Fibroblast of upper back skin (primary cell): ENCODE measurements at places on chromosomes 1 and 21.

DNA sequence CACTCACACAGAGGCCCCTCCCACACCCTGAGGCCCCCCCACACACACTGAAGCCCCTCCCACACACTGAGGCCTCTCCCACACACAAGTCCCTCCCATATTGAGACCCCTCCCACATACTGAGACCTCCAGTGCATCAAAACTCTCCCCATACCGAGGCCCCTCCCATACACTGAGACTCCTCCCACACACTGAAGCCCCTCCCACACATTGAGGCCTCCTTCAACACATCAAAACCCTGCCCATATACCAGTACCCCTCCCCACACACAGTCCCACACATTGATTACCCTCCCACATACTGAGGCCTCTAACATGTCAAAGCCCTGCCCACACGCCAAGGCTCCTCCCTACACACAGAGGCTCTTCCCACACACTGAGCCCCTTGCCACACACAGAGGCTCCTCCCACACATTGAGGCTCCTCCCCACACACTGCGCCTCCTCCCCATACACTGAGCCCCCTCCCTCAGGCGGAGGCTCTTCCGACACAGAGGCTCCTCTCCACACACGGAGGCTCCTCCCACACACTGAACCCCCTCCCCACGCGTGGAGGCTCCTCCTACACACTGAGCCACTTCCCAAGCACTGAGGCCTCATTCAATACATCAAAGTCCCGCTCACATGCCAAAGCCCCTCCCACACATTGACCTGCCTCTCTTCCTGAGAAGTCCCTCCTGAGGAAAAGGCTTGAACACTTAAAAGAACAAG is 392.3 kb downstream of the CAMTA1 start:
- no peak for DNase-seq

DNA sequence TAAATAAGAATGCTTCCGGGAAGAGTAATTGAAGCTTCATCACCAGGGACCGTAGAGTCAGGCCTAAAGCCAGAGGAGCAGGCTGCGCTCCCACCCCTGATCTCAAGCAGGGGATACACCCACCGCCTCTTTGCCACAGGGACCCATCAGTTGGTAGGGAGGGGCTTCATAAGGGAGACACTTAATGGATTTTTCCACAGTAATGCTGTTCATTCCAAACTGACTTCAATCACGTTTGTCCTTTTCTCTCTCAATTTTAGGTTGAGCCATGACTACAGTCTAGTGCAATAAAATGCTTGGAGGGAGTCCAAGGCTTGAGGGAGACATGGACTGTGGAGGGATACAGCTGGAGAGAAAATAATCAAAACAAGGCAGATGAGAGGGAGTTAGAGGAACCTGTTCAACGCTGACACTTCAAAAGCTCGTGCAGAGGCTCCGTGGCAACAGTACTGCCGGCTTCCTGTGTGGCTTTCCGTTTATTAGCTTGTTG is 111.5 kb downstream of the SEC16B start:
- DNase-seq = peak; percentile 76

DNA sequence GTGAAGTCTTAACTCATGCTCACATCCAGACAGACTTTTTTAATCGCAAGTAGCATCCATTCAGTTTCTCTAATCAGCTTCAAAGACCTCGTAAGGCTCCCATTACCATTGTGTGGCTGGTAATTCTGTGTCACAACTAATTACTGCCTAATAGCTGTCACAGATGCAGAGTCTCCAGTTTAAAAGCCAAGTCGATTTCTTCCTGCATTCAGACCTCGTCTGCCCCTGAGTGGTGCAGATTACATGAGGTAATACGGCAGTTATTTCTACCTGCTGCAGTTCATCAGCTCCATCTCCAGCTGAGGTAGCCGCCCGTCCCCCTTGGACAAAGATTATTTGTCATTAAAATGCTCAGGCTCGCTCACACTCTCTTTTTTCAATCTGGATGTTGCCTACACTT is 34.4 kb upstream of the OLIG2 start:
- DNase-seq = no peak

DNA sequence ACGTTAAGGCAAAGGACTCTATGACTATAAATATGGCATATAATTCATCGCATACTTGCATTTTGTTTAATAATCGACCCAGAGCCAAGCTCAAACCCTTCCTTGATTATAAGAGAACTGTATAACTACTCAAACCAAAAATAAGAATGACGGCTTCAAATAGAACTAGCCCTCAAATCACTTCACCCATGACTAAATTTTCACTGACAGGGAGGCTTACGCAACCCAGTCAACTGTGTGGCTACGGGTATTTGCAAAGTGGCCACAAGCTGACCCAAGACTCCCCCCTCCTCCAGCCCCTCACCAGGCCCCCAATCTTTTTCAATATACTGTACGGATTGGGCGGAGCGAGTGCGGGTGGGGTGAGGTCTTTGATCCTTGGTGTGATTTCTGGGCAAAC is 268.3 kb downstream of the ASTN1 start:
- DNase-seq = no peak

GRCh38 chr1:201640624-201641023 is 101.7 kb downstream of the NAV1 start:
- peak; percentile 84 for DNase-seq

DNA sequence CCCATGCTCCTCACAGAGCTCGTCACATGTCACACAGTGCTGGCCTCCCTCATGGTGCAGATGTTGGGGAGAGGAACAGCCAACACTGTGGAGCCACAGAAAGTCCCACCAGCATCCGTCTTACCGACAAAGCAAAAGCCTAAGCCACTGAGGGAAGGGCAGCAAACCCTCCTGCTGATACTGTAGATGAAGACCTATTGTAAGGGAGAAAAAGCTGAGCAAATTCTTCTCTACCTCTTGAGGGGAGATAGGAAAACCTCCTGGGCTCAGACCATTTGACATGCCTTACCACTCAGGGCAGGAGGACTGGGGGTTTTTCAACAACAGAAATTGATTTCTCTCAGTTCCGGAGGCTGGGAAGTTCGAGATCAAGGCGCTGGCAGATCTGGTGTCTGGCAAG is 95.9 kb downstream of the WDR64 start:
- no peak for DNase-seq

- DNase-seq = no peak
Observed at GRCh38 chr1:7886405-7886745, 33.5 kb upstream of the UTS2 start.

- peak; percentile 56 for DNase-seq
Observed at GRCh38 chr21:43740497-43741156, 21.7 kb downstream of the PDXK start.

DNA sequence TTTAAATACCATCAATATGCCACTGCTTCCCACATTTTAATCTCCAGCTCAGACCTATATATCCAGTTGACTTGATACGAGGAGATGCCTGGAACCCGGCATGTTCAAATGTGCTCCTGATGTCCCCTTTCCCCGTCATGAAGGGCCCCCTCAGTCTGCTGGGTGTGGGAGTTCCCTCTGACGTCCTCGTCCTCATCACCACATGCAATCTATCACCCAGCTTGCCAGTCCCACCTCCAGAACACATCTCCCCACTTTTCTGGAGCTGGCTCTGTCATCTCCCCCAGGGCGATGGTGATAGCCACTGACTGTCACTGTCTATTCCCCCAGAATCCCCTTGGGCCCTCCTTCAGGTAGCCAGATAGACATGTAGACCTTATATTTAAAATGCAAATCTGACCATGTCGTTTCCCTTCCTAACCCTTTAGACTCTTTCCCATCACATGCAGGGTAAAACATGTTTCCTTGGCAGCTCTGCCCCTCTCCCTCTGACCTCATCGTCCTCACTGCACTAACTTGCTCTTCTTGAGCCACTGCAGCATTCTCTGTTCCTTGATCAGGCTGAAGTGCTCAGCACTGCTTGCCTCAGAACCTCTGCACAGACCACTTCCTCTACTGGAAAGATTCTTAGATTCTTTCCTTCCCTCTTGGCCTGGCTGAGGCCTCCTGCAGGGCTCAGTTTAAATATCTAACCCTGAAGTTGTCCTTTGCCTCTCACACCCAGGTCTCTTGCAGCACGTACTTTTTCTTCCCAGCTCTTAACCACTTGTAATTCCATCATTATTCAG is 7.4 kb downstream of the AZIN2 start:
- DNase-seq = peak; percentile 28

DNA sequence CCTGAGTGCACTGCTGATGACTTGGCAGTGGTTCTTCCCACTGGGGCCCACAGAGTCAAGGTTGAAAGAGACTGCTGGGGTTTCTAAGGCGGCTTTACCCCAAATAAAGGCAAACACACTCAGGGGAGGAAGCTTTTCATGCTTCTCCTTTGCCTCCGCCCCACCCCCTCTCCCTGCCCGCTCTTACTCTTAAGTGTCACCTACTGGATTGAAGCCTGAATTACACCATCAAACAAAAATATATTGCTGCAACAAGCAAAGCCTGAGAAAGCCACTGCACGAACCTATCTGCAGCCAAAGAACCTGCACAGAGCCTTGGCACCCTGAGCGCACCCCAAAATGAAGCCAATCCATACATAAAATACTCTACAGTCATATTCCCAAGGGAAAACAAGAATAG is 63.1 kb downstream of the PTGFR start:
- DNase-seq = no peak

- peak; percentile 4 for DNase-seq
Observed at GRCh38 chr1:78464449-78464891, 26.3 kb upstream of the PTGFR start.

- no peak for DNase-seq
Observed at GRCh38 chr1:87202922-87203655, 125.6 kb upstream of the LMO4 start.

GRCh38 chr1:45001011-45001481 is 10.1 kb downstream of the HECTD3 start:
- DNase-seq = no peak

DNA sequence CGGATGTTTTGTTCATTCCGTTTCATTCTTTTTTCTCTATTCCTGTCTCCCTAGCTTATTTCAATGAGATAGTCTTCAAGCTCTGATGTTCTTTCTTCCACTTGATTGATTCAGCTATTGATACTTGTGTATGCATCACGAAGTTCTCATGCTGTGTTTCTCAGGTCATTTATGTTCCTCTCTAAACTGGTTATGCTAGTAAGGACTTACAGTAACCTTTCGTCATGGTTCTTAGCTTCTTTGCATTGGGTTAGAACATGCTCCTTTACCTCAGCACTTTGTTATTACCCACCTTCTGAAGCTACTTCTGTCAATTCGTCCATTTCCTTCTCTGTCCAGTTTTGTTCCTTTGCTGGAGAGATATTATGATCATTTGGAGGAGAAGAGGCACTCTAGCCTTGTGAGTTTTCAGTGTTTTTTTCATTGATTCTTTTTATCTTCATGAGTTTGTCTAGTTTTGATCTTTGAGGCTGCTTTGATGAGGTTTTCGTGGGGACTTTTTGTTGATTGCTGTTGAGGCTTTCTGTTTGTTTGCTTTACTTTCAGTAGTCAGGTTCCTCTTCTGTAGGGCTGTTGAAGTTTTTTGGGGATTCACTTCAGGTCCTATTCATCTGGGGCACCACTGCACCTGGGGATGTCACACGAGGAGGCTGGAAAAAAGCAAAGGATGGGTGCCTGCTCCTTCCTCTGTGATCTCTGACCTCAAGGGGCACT is 496.9 kb upstream of the LRRC7 start:
- DNase-seq = no peak

GRCh38 chr1:39427912-39428311 is 63.5 kb upstream of the BMP8A start:
- DNase-seq = no peak

DNA sequence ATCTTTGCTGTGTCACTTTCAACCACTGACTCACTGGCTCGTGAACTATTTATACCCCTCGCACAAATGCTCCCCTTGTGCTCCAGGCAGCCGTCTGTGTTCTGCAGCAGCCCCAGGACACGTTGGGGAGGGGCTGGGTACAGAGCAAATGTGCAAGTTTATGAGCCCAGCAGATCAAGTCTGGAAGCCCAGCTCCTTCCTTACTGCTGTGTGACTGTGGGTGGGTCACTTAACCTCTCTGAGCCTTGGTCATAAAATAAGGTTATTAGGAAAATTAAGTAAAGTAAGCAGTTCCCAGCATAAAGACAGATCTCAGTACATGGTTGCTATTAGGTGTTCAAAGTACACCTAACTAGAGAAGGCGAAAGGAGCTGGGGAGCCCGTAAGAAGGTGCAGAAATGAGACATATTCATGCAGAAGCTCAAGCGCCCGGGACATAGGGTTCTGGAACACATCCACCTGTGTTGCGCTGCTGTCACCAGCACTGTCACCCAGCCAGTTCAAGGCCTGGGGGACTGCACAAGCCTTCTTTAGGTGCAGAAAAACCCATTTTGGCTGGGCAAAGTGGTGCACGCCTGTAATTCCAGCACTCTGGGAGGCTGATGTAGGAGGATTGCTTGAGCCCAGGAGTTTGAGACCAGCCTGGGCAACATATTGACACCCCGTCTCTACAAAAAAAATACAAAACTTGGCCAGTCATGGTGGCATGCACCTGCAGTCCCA is 13.8 kb downstream of the EFHD2 start:
- DNase-seq = no peak

DNA sequence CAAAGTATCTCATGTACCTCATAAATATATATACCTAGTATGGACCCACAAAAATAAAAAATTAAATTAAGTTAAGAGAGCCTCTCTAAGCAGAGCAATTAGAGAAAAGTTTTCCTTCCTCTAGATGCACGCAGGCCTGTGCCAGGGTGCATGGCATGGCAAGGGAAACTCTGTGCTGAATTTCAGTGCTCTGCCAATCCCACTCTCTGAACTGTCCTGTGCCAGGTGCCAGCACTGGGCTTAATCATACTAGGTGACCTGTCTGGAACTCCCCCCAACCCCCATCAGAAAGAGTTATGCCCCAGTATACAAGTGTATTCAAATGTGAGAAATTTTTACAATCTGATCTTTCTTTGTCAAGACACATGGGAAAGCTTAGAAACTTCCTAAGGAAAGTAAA is 10.4 kb upstream of the LAMC2 start:
- DNase-seq = no peak

DNA sequence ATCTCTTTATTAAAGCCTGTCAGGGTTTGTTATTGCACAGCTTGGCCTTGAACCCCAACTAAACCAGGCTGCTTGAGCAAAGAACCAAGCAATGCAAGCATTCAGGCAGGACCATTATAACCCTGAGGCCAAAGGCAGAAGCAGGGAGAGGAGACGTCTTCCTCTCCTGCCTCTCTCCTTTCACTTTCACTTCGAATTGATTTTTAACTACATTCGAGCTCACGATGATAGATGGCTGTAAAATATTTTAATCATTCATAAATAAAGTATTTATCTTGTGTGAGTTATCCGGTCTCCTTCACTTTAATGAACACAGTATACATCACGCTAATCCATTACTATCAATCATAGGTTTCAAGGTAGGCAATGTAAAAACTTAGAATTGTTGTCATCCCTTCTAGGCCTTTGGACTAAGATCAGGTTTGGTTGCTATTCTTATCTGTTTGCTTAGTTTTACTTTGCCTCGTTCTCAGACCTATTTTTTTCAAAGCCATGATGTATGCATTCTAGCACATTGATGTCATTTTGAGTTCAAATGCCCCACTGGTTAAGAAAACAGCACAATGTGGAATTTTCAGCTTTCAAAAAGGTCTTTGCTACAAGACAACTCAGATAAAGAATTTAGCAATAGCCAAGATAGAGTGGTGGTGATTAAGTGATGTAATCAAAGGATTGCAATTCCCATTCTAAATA is 480.2 kb upstream of the RUNX1 start:
- peak; percentile 33 for DNase-seq

- DNase-seq = peak; percentile 49
Observed at GRCh38 chr21:40164905-40165772, 297.9 kb downstream of the PCP4 start.

GRCh38 chr1:76481672-76482071 is 385.6 kb upstream of the ST6GALNAC5 start:
- peak; percentile 21 for DNase-seq
